ENCODE measurements at places on chromosomes 7 and 10.
A peak's percentile ranks its signal among the peaks of the same experiment; 100 is the strongest.

DNA sequence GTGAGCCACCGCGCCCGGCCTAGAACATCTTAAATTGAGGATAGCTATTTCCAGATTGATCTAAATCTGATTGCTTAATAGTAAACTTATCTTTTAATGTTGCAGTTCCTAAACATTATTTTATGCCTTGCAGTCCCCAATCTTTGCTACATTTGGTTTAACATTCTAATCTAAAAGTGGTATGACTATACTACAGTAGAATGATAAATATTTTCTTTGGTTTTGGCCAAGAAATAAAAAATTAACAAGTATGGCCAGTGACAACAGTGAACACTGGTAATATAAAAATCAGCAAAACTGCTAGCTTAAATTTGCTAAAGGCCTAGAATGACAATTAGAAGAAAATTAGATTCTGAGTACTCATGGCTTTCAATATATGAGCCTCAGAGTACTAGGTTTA, 73.5 kb downstream of the CDK6 start:
- DNase-seq, result no peak

- no peak for DNase-seq
These were observed 119.6 kb downstream of the ZMIZ1 start for GRCh38 chr10:79188154-79188965.

GRCh38 chr10:103752680-103753248, 102.6 kb downstream of the SH3PXD2A start:
- DNase-seq, result no peak

DNA sequence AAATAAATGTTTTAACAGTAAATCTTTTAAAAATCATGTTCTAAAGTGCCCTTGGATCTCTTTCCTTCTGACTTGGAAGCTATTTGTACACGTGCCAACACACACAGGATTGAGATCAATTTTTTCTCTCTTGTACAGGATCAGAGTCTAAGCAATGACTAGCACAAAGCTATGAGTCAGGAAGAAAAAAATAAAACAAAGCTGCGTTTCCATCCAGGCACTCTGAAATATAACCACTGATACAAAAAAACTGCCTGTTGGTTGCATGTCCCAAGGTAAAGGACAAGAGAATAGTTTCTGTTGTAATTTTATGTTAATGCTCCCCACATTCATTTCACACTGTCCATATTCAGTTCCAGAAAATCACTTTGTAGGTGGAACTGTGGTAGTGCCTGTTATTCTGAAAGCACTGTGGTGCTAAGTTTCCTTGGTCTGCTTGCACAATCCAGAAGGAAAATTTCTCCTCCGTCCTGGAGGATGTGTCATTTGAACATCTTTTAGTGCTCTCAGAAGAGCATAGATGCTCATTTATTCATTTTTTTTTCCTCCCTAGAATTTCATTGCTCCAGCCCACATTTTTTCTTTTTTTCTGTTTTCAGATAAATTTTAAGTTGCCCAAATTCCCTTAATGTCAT, 113.4 kb downstream of the PLXDC2 start:
- DNase-seq, result no peak

- DNase-seq, result no peak
These were observed 64.4 kb downstream of the CDK1 start for GRCh38 chr10:60842694-60843093.

DNA sequence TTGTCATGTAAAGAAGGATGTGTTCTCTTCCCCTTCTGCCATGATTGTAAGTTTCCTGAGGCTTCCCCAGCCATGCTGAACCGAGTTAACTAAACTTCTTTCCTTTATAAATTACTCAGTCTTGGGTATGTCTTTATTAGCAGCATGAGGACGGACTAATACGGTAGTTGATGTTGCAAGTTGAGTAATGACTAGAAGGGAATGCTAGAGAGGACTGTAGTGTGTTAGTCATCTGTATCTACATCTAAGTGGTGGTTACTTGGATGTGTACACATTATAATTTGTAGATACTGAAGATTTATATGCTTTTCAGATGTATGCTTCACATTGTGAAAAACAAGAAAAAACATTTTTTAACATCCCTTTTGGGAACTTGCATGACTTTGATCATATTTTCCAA, 244.6 kb downstream of the POLR1F start:
- no peak for DNase-seq

GRCh38 chr10:44282626-44283300, 102.1 kb downstream of the CXCL12 start:
- DNase-seq, result no peak

GRCh38 chr10:130814610-130815009, 496.9 kb downstream of the TCERG1L start:
- no peak for DNase-seq

GRCh38 chr10:29224631-29225030, 64.2 kb upstream of the LYZL1 start:
- no peak for DNase-seq

GRCh38 chr7:140153666-140154161, 23.1 kb downstream of the KDM7A start:
- no peak for DNase-seq

DNA sequence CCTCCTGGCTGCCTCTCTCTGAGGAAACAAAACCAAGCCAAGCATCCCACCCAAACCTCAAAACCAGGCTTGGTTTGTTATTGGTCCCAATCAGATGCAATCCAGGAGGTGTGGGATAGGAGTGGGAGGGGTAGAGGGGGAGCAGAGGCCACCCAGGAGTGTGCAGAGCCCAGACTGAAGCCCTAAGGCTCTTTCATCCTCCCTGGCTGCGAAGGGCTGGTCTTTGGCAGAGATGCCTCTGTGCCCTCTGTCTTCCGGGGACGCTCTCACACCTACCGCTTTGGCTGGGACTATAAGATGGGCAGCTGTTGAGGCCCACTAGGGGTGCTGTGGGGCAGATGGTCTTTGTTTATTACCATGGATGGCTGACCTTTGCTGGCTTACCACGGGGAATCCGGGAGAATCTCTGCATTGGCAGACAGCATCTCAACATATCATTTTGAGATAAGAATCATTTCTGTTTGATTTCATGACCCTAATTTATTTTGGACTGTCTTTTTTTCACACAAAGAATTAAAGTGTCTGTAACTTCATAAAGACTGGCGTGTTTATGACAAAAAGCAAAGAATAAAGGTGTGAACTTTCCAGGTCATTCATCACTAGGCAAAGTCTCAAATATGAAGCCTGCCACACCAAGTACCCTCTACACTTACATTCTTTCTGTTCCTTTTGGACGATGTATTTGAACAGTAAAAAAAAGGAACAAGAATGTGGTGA, 6.5 kb upstream of the DENND2A start:
- DNase-seq, result no peak

GRCh38 chr10:49164559-49165188, 23.5 kb downstream of the TMEM273 start:
- DNase-seq, result no peak

DNA sequence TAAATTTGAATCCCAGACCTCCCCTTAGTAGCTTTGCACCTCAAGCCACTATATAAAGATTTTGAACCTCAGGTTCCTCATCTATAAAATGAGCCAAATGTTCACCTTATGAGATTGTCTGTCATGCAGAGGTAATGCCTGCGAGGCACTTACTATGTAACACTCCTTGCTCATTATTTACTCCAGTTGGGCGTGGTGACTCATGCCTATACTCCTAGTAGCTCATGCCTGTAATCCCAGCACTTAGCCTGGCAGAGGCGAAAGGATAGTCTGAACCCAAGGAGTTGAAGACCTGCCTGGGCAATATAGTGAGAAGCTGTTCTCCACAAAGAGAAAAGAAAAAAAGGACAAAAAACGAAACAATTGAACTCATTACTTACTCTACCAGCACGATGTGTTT, 82.2 kb downstream of the MDFIC start:
- no peak for DNase-seq

- DNase-seq, result no peak
These were observed 33.1 kb downstream of the DENND2A start for GRCh38 chr7:140607441-140607989.

DNA sequence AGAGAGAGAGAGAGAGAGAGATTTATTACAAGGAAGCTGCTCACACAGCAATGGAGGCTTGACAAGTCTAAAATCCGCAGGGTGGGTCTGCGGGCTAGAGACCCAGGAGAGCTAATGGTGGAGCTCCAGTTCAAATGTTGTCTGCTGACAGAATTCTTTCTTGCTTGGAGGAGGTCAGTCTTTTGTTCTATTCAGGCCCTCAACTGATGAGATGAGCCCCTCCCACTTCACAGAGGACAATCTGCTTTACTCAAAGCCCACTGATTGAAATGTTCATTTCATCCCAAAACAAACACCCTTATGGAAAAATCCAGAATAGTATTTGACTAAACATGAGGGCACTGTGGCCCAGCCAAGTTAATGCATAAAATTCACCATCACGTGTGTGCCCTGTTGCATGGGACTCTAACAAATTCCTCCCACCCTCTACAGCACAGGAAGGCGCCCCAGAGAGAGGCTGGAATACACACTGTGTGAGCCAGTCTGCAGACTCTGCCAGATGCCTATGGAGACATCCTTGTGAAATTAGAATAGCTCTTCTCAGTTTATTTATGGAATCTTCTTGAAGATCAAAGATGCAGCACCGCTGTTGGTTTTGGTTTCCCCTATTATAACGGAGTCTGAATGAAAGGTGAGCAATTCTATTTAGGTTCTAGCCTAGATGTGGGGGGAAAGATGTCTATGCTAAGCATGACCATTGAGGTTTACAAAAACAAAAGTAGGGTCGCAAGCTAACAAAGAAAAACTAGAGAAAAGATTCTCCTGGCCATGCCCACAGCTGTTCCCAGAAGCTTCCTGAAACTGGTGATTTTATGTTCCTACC, 123.0 kb upstream of the SFMBT2 start:
- no peak for DNase-seq

GRCh38 chr7:101502466-101503098, 126.5 kb downstream of the MYL10 start:
- DNase-seq, result no peak

DNA sequence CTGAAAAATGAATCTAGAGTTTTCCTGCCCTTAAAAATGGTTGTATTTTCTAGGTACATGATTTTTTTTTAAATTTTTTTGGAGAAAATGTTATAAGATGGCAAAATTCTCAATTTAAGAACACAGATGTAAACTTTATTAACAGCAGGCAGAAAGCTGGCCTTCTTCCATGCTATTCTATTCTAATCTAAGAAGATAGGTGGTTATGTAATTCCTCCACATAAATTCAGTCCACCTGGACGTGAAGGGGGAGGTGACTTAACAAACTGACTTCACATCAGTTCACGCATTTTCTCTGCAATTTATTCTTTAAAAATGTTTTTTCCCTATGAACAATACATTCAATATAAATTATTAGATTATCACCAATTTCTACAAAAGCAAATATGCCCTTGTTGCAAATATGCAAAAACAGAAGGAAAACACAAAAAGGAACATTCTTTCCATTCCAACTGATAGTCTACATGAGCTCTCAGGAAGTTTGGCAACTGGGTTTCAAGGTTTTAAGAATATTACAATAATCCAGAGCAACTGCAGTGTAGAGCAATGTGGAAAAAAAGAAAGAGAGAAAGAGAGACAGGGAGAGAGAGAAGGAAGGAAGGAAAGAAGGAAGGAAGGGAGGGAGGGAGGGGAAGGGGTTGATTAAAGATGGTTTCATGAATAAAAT, 76.8 kb downstream of the HIBADH start:
- DNase-seq, result no peak

DNA sequence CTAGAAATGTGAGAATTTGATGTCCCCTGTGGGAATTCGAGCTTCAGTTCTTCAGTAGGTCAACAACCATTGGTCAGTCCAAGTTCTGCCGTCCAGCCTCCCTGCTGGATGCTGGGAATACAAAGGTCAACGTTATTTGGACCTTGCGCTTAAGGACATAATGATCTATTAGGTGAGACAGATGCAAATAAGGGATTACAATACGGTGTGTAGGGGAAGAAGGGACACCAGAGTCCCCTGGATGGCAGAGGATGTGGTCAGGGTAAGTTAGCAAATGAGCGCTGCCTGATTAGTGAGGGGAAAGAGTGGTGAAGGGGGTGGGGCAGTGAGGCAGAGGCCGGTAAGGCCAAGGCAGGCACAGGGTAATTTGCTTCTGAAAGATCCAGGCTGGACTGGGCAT, 16.2 kb downstream of the CCNY start:
- DNase-seq, result no peak

DNA sequence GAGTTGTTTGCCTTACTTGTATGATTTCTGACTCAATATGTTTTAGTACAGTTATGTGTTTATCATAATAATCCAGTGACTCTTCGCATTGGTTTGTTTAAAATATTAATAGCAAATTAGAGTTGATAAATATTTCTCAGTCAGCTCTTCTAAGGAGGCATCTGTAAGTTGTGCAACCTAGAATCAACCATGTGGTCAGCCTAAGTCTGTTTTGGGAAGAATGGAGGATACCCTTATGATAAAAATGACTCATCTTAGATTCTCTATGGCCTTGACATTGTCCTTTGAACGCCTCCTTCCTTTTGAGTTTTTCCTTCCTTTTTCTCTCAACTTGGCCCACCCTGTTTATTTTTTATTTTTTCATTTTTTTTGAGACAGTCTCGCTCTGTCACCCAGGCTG, 18.8 kb downstream of the DNAJC9 start:
- no peak for DNase-seq

DNA sequence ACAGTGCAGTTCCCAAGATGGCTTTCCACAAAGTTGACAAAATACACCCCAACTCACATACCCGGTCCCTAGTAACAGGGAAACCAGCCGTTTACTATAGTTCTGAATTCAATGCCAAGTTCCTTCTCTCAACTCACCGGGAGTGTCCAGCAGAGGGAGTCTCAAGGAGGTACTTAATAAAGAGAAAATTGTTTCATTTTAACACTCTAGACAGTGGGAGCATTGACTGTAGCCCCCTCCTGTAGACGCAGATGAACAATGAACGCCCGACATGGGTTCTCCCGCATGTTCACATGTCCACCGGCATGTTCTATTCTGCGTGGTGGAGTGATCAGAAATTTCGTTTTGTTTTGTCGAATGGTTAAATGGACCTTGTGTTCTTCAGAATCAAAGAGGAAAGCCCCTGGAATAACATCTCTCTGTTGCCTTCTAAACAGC, 1.9 kb downstream of the HIPK2 start:
- peak; percentile 78 for DNase-seq

- DNase-seq, result no peak
These were observed 18.6 kb upstream of the DNAJB6 start for GRCh38 chr7:157318015-157318706.

DNA sequence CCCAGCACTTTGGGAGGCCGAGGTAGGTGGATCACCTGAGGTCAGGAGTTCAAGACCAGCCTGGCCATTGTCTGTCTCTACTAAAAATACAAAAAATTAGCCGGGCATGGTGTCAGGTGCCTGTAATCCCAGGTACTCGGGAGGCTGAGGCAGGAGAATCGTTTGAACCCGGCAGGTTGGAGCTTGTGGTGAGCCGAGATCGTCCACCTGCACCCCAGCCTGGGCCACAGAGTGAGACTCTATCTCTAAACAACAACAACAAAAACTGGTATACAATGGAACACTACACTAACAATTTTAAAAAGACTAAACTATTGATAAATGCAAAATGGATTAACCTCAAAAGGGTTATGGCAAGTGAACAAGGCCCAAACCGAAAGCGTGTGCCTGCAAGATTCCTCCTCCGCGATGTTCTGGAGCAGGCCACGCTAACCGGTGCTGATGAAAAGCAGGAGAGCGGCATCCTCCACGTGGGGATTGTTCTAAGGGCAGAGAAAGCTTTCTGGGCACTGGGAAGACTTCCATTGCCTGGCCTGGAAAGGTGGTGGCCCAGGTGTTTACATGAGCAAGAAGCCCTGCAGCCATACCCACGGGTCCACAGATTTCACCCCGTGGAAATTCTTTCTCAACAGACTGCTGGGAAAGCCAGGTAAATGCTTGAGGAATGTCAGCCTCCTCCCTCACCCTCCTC, 53.8 kb downstream of the PDGFA start:
- DNase-seq, result no peak

Measured in right renal cortex interstitium (tissue), 3 donors.